Purkinje cell (primary cell): ENCODE measurements at places on chromosomes 5 and 9. TPM values are rescaled to one million over a fixed set of nuclear protein-coding genes. Genes with fewer than 3 reads are reported as not detected.

The SLC31A1 gene
- polyA plus RNA-seq: 2.3 and 8.2 TPM in 2 replicates

The DPYSL3 gene
- polyA plus RNA-seq: 2.9 and 5.2 TPM in 2 replicates

The SLC34A3 gene
- polyA plus RNA-seq: not detected in 2 replicates

The TRPM3 gene
- polyA plus RNA-seq: 7.1 and 7.8 TPM in 2 replicates

The PCDHB15 gene
- polyA plus RNA-seq: 28.7 and 30.0 TPM in 2 replicates

The CCDC171 gene
- polyA plus RNA-seq: 2.3 and 4.4 TPM in 2 replicates

The PCSK5 gene
- 2.8 and 3.4 TPM in 2 replicates for polyA plus RNA-seq

The C5orf58 gene
- polyA plus RNA-seq: not detected in 2 replicates

The ERMP1 gene
- polyA plus RNA-seq: 42.4 and 47.6 TPM in 2 replicates

The PCDHGA5 gene
- polyA plus RNA-seq: 2.2 and 2.5 TPM in 2 replicates

The LHX2 gene
- 3.3 TPM in 1 of 2 replicates, not detected in the other for polyA plus RNA-seq

The ADRB2 gene
- not detected in 2 replicates for polyA plus RNA-seq

The LRRC8A gene
- polyA plus RNA-seq: 10.3 and 11.2 TPM in 2 replicates
